ENCODE measurements at places on chromosomes 7 and 10.

DNA sequence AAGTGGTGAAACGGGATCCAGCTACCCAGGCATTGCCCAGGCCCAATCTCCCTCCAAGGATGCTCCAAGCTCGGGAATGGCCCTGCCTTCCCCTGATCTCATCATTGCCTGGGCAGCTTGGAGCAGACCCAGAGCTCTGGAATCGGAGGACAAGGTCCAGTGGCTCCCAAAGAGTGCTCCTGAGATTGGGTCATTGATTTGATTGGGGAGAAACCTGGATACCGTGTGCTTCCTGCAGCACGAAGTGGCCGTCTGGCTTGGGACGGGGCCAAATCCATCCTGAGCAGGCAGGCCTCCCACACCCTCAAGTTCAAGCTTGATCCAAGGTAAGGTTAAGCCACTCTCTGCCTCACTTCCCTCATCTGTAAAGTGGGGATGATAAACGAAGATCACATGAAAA is 69.9 kb downstream of the OAT start:
- no peak for DNase-seq

DNA sequence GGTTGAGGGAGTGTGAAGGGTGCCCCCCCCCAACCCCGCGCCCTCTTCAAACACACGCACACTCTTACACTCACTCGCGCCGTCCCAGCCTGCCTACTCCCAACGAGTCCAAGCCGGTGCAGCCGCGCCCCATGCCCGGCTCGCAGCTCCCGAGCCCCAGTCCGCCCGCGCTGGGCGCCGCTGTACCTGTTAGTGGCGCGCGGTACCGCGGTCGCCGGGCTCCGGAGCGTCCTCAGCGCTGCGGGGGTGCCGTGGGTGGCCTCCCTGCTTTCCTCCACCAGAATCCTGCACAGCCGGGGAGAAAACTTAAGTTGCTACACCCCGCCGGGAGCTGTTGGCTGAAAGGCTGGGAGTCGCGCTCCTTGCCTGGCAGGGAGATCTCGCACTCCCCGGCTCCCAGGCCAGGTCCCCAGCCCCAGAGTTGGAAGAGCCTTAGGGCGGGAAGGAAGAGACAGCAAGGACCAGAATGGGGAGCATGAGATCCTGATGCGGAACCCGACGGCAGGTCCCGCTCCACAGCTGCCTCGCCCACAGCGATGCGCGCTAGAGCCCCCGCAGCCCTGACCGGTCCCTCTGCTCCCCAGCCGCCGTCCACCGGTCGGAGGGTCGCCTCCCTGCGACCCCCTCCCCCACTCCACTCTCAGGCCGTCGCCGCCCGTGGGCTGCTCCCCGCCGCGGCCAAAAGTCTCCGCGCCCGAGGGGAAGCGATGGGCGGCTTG is 863 bp downstream of the ST8SIA6 start:
- DNase-seq, result no peak

- DNase-seq, result no peak
These were observed 10.0 kb downstream of the VWC2 start for GRCh38 chr7:49783446-49783845.

- DNase-seq, result no peak
These were observed 782.0 kb downstream of the SUGCT start for GRCh38 chr7:40916813-40917212.

DNA sequence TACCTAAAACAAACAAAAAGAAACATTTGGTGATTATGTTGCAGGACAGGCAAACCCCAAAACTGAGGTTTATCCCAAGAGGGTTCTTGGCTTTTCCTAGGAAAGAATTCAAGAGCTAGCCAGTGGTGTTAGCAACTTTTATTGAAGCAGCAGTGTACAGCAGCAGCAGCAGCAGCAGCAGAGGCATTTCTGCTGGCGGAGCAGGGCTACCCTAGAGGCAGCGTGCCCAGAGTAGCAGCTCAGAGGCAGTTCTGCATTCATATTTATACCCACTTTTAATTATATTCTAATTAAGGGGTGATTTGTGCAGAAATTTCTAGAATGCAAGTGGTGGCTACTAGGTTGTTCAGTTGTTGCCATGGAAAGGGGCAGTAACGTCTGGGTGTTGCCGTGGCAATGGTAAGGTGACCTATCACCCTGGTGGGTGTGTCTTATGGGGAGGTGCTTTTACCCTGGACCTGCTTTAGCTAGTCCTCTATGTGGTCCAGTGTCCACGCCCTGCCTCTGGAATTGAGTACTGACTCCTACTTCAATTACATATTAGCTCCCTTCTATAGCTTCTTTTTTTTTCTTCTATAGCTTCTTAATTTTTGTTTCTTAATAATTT is 53.9 kb downstream of the VCL start:
- DNase-seq, result no peak

DNA sequence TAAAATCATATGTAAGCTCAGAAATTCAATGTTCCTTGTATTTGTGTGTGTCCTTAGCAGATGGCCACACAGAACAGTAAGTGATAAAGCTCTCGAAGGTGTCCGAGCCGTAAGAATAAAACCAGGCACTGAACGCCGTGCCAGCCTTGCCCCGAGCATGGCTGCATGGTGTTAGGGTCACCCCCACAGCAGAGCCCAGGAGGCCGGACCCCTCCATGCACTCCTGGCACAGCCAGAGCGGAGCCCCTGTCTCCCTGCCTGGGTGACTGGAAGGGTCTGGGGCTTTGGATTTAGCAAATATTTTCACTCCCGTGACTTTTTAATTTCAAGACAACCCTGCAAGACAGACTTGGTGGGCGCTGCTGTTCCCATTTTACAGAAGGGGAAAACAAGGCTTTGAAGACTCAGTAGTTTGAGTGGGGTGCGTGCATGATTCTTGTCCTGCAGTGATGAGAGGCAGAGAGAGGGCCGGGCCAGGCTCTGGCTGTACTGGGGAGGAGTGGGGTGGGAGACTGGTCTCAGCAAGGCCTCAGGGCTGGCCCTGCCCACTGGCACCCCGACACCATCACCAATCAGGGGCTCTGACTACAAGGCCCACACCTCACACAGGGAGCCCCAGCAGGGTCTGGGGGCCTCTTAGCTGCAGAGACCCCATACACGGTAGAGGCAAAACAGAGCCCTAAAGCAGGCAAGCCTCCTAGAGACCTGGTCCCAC is 39.4 kb downstream of the VIPR2 start:
- no peak for DNase-seq

DNA sequence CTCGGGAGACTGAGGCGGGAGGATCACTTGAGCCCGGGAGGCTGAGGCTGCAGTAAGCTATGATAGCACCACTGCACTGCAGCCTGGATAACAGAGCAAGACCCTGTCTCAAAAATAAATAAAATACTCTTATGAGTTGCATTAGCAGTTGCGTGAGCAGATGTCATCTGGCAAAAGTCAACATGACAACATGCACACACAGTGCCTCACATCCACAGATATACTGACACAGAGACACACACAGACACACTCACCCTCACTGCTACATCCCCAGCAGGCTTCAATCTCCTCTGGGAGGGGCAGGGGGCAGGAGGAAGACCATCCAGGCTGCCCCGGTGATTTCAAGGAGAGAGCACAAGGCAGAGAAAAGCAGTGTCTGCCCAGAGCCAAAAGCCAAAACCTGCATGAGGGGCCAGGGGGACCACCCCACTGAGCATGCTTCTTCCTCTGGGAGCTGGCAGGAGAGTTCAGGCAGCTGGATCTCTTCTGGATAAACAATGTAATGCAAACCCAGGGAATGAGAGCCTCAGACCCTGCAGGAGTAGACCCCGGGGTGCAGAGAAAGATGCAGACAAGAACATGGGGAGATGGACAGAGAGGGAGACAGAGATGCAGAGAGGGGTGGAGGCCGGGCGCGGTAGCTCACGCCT is 9.6 kb upstream of the ELN start:
- DNase-seq, result no peak

GRCh38 chr7:30330134-30331111 is 46.0 kb downstream of the ZNRF2 start:
- no peak for DNase-seq

DNA sequence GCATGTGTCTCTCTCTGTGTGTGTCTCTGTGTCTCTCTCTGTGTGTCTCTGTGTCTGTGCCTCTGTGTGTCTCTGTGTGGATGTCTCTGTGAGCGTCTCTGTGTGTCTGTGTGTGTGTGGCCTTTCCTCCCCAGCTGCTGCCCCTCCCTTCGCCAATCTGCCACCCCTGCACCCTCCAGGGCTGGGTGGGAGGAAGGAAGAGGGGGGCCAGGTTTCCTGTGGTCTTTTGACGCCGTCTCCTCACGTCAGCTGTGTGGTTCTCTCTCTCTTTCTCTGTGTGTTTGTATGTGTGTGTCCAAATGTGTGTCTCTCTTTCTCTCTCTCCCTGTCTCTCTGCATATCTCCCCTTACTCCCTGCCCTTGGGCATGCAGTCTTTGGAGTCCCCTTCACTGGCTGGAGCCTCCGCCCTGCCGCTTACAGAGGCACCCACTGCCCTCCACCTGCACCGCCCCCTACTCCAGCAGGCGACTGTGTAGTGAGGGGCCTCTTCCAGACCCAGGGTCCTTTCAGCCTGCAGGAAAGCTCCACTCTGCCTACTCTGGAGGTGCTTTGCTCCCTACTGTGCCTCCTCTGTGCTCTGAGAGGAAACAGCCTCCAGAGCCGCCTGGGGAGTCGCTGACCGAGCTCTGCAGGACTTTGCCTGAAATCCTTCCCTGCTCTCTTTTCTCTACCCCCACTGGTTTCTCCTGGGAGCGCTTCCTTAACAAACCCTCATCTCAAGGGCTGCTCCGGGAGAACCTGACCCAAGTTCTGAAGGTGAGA is 44.2 kb upstream of the C10orf71 start:
- no peak for DNase-seq

GRCh38 chr7:14332155-14332554 is 342.7 kb upstream of the ETV1 start:
- no peak for DNase-seq

DNA sequence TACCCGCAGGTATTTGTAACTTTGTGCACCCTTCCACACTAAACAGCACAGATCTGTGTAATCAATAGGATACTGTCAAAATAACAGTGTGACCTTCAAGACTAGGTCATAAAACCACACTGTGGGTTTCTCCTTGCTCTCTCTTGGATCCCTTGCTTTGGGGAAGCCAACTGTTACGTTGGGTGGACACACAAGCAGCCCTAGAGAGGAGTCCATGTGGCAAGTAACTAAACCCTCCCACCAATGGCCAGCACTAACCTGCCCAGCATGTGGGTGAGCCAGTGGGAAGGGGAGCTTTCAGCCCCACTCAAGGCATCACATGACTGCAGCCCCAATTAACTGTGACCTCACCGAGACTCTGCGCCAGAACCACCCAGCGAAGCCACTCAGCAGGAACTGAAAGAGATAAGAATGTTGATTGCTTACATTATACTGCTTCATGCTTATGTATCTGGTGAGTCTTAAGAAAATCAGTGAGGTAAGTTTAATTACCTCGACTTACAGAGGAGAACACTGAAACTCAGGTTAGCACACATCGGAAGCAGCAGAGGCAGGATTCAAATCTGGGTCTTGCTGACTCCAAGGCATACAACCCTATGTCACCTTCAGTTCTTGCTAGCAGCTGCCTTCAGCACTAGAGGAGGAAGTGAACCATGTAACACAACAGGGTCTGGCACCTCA is 9.4 kb upstream of the ZC3HAV1 start:
- no peak for DNase-seq

- DNase-seq, result no peak
These were observed 406.5 kb downstream of the SUGCT start for GRCh38 chr7:40541336-40541735.

- DNase-seq, result no peak
These were observed 60.6 kb downstream of the CDHR3 start for GRCh38 chr7:106023369-106024322.

- no peak for DNase-seq
These were observed 158.9 kb downstream of the RTKN2 start for GRCh38 chr10:62109587-62110293.

GRCh38 chr10:131850383-131850870 is 50.4 kb upstream of the PPP2R2D start:
- no peak for DNase-seq

- DNase-seq, result no peak
These were observed 110.6 kb downstream of the ZMIZ1 start for GRCh38 chr10:79179164-79179956.
